ENCODE measurements at places on chromosomes 5 and 9.
A peak's percentile ranks its signal among the peaks of the same experiment; 100 is the strongest.

DNA sequence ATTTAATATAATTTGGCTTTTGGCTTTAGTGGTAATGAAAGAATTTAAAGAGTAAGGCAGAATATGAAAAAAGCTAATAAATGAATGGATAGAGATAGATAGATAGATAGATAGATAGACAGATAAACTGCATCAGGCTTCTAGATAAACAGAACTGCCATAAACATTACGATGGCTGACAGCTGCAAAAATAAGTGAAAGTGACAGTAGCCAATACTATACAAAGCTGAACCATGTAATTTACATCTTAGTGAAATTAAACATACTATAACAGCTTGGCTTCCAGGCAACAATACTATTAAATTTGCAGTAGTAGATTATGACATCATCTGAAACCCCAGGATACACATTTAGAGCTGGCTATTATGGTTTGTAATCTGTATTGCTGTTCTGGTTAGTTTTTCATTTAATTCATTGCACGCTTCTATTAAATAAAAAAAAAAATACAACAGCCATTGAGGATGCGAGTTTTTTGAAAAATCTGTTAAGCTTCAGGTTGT, 1354.8 kb downstream of the PTPRD start:
- ATAC-seq, result no peak

GRCh38 chr5:164233791-164234190, 728.4 kb downstream of the MAT2B start:
- no peak for ATAC-seq

DNA sequence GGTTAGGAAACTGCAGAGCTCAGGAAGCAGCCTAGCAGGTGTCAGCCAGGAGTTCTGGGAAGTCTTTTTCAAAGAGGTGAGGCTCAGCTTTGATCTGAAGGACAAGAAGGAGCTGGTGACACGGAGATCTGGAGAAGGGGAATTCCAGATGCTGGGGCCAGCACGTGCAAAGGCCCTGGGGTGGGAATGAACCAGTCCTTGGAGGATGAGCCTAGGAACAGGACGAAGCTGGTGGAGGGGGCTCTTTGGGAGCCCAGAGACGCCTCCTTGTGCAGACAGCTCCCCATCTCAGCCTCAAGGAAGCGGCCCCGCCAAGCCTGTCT, 15.2 kb upstream of the RNU6ATAC start:
- no peak for ATAC-seq

- ATAC-seq, result no peak
Measured at GRCh38 chr5:174937201-174938123, 213.1 kb downstream of the MSX2 start.

DNA sequence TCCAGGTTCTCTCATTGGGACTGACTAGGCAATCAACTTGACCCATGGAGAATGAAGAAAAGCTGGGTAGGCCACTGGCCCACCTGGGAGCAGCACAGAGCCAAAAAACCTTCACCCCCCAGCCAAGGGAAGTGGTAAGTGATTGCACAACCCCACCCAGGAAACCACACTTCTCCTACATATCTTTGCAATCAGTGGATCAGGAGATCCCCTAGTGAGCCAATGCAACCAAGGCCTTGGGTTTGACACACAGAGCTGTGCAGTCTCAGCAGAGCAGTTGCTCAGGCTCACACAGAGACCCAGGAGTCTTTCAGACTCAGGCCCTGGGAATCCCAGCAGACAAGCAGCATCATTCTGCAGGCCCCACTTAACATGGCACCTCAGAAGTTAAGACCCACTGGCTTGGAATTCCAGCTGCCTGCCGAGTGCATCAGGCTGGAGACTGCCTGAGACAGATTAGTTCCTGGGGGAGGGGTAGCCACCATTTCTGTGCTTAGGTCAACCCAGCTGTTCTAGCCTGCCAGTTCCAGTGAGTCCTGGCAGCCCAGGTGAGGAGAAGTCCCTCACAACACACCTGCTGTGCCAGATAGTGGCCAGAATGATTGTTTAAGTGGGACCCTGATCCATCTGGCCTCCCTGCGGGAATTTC, 136.4 kb downstream of the SAXO1 start:
- no peak for ATAC-seq

- no peak for ATAC-seq
Measured at GRCh38 chr5:68110264-68110663, 105.3 kb upstream of the PIK3R1 start.

GRCh38 chr5:66713998-66714397, 117.8 kb downstream of the MAST4 start:
- no peak for ATAC-seq

- no peak for ATAC-seq
Measured at GRCh38 chr5:131845828-131846227, 49.0 kb upstream of the FNIP1 start.

GRCh38 chr9:13013991-13014883, 239.4 kb downstream of the LURAP1L start:
- ATAC-seq, result no peak

- ATAC-seq, result no peak
Measured at GRCh38 chr5:34553581-34553980, 102.5 kb upstream of the RAI14 start.

- no peak for ATAC-seq
Measured at GRCh38 chr5:128093368-128093767, 9.8 kb downstream of the SLC12A2 start.

DNA sequence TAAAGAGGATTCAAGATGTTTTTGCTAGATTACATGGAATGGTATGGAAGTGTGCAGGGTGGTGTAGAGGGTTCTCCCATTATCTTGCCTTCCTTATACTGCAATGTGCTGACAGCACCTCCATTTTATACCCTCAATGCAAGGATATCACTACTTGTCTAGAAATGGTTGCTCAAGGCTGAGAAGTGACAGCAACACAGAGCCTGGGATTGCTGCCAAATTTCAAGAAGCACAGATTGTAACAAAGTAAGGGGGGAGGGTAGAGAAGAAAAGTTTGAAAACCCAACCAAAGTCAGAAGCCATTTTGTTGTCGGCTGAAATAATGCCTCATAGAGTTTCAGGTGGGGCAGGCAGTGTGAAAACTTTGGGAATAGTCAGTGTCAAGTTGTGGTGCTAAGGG, 29.8 kb downstream of the PCDHAC2 start:
- ATAC-seq, result no peak

DNA sequence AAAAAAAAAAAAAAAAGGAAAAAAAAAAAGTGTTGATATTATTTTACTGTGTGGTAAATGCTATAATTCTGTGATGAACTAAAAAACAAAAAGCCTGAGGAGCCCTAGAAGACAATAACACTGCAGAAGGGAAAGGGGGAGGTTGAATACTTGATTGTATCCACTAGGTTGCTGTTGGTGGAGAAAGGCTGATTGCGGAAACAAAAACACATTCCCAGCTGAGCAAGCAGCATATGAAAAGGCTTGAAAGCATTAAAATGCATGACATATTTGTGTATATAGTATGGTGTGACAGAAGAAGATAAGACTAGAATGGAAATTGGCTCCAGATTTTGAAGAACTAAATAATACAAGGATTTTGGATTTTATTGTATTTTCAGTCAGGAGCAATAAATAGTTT, 8.9 kb downstream of the RABGAP1 start:
- no peak for ATAC-seq

GRCh38 chr9:129138476-129139232, 27.4 kb downstream of the PTPA start:
- peak; percentile 31 for ATAC-seq

DNA sequence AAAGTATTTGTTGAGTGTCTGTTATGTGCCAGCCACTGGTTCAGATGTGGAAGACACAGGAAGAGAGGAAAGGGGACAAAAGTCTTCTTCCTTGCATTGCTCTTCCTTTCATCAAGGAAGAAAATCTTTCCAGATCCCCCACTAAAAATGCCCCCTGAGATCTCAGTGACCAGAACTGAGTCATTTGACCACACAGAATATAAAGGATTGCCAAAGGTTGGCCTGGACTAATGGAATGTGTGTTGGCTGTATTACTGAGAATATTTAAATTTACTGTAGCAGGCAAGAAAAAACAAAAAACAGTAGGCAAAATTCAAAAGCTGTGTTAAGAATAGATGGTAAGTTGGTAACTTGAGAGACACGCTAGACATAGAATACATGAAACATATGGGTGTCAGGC, 10.0 kb upstream of the SEPTIN8 start:
- no peak for ATAC-seq

DNA sequence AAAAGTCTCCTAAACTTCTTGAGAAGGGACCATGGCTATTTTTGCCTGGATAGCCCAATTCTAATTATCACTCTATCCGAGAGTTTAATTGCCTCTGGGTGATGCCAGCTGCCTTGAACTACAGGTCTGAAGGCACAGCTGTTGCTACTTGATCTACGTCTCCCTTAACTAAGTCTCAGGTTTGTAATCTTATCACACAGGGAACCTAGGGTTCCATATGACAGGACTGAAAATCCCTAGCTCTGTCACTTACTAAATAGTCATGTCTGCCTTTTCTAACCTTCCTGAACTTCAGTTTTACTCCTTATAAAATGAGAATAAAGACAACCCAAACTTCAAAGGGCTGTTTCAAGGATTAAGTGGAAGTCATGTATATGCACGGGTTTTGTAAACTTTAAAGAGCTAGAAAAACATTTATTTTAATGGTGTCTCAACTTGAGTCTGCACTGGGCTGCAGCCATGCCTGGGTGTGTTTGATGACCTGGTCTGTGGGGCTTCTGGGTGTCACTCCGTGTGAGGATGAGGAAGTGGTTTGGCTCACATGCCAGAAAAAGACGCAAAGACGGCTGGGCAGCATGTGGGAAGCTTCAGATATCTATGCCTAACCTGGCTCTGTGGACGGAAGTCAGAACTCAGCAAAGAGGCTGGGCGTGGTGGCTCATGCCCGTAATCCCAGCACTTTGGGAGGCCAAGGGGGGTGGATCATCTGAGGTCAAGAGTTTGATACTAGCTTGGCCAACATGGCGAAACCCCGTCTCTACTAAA, 129.3 kb upstream of the SLC44A1 start:
- peak; percentile 70 for ATAC-seq

DNA sequence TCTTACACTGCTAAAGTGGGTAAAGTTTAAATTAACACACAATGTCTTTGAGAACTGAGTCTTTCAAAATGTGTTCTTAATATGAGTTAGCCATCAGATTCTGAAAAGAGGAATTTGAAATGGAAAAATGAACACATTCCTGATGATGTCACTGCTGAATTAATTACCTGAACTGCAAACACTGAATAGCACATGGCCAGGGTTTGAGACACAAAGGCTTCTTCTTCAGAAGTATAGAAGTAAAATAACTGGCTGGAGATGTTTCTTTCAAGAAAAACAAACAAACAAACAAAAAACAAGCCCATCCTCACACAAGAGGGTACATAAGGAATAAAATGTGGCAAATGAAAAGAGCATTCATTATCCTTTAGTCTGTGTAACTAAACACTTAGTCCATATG, 7.1 kb downstream of the GLIS3 start:
- ATAC-seq, result no peak

- ATAC-seq, result peak; percentile 28
Measured at GRCh38 chr5:160133918-160134304, 14.7 kb upstream of the PWWP2A start.

GRCh38 chr5:171149772-171150171, 159.3 kb upstream of the TLX3 start:
- ATAC-seq, result no peak

- no peak for ATAC-seq
Measured at GRCh38 chr5:133936651-133937015, 31.8 kb downstream of the C5orf15 start.

- ATAC-seq, result no peak
Measured at GRCh38 chr5:34944460-34945047, 15.2 kb downstream of the DNAJC21 start.

All from gastroesophageal sphincter (tissue), 4 donors.